Lung microvascular endothelial cell (primary cell): ENCODE measurements at places on chromosomes 6 and 20. TPM values are rescaled to one million over a fixed set of nuclear protein-coding genes. Genes with fewer than 3 reads are reported as not detected.

Gene TFAP2C
- not detected in 2 replicates for total RNA-seq

Gene HMGN4
- 45.5 and 52.4 TPM in 2 replicates for total RNA-seq

Gene PTCRA
- total RNA-seq, result not detected in 2 replicates

Gene LHFPL5
- total RNA-seq, result not detected in 2 replicates

Gene ZNF343
- 4.6 and 7.3 TPM in 2 replicates for total RNA-seq

Gene NFATC2
- 2.4 and 4.8 TPM in 2 replicates for total RNA-seq

DNA sequence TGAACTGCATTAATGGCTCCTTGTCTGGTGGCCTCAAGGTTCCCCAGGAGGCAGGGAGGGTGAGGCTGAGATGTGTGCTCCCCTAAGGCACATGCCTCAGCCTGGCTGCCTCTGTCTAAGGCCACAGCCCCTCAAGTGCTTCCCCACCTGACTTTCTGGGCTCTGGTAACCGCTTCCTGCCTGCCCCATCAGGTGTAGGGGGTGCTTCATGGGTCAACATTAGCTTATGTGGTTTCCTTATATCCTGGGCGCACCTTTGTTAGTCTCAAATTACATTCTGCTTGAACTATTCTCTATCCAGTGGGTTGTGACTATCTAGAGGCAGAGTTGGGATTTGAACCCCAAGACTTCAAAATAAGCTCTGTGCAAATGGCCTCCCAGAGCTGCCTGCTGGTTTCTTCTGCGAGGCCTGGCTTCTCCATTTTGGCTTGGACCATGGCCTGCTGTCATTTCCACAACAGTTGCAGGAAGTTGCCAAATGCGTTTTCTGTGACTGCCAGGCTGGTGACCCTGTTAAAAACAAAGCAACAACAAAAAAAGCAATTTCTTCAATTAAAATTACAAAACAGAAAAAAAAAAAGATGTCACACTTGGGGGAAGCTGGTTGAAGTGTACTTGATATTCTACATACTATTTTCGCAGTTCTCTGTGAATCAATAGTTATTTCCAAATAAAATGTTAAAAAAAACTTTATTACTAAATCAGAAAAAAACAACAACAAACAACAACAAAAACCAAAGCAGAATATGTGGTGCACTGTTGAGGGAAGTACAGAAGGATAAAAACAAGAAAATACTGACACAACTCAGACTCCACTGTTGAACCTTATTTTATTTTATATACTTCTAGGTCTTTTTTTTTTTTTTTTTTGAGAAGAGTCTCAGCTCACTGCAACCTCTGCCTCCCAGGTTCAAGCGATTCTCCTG, 20.0 kb upstream of the ZNFX1 start:
- no peak for DNase-seq

- no peak for DNase-seq
Measured at GRCh38 chr20:51267679-51268078, 244.8 kb upstream of the KCNG1 start.

DNA sequence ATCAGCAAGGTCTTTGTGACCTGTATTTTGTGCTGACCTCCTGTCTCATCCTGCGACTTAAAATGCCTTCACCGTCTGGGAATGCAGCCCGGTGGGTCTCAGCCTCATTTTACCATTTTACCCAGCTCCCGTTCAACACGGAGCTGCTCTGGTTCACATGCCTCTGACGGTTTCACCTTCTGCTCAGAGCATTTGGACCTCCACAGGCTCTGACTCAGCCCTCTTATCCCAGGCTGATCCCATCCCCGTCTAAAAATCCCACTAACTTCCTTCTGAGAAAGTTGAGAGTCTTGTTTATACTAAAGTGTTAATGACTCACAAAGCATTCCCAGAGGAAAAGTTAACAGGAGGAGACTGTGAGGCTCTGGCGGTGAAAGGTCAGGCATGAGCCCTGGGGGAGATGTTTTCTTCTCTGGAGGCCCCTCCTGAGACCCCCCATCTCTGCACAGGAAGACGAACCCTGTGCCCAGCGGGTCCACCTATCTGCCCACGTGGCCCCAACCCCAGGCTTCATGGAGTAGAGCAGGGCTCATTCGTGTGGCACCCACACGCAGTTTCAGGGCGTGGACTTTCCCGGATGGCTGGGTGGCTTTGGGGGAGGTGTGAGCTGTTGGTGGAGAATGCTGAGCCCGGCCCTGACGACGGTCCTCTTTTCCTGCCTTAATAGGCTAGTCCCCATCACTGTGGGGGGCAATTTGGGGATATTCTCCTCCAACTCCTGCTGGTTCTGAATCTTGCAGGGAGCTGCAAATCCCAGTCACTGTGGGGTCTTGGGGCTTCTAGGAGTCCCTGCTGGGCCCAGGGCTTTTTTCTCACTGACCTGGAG, 3.3 kb upstream of the BIRC7 start:
- no peak for DNase-seq

- peak; percentile 18 for DNase-seq
Measured at GRCh38 chr6:125945378-125946141, 11.0 kb upstream of the HINT3 start.

DNA sequence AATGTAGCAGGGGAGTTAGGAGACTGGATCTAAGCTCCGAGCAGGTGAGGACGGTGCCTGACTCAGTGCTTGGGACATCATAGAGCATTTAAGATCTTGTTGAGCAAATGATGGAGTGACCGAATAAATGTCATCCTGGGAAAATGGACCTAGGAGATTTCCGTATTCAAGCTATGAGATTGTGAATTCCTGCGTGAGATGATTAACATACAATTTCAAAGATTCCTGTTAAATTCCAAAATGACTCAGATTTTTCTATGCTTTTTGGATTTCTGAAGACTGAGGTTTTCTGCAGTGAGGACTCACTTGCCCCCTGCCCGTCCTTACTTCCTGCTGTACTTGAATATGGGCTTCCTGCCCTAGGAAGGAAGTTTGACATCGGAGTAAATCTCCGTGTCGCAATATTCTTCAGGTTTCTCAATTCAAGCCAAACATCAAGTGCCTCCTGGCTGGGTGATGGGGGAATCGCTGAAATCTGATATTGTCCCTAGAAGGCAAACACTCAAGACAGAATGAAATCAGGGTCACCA, 5.2 kb downstream of the SYTL3 start:
- DNase-seq, result peak; percentile 52
